ENCODE measurements at places on chromosomes 5 and 9. TPM values are rescaled to one million over a fixed set of nuclear protein-coding genes. Genes with fewer than 3 reads are reported as not detected.

- peaks cover 31% of the 10 kb centered on the region for H3K4me1 ChIP-seq
- H3K36me3 ChIP-seq, result no peaks in the 10 kb centered on the region
These were observed 107.1 kb downstream of the GADD45G start for GRCh38 chr9:89711866-89712265.

DNA sequence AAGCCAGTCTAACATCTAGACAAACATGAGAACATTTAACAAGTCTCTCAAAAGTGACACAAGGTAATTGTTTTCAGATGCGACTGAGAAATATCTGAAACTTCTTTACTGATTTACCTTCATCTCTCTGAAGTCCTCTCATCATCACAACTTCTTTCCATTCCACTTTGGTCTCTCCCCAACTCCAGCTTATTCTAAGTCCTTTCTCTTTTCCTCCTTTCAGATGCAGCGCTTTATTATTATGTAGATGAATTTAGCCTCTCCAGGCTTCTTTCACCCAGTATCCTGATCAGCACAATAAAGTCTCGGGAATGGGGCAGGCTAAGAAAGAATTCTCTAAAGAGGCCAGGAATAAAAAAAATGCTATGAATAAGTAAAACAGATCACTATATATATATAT lies 128.0 kb downstream of the KCTD16 start:
- no peaks in the 10 kb centered on the region for H3K27me3 ChIP-seq
- no peak overlapping the region for H3K27ac ChIP-seq
- no peaks in the 10 kb centered on the region for H3K36me3 ChIP-seq

The CDH9 gene
- total RNA-seq, result not detected

DNA sequence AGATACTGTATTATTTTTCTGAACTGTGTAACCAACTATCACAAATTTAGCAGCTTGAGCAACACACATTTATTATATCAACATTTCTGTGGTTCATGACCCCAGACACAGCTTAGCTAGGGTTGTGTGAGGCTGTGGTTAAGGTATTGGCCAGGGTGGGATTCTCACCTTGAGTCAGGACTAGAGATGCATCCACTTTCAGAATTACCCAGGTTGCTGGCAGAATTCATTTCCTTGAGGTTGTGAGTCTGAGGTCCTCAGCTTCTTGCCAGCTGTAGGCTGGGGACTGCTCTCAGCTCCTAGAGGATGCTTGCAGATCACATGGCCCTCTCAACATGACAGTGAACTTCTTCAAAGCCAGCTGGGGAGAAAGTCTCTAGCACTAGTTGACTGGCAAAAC lies 122.5 kb upstream of the RASGRF2 start:
- no peak overlapping the region for H3K27ac ChIP-seq
- no peak overlapping the region for H3K4me3 ChIP-seq
- H3K27me3 ChIP-seq, result no peaks in the 10 kb centered on the region
- H3K36me3 ChIP-seq, result no peaks in the 10 kb centered on the region

DNA sequence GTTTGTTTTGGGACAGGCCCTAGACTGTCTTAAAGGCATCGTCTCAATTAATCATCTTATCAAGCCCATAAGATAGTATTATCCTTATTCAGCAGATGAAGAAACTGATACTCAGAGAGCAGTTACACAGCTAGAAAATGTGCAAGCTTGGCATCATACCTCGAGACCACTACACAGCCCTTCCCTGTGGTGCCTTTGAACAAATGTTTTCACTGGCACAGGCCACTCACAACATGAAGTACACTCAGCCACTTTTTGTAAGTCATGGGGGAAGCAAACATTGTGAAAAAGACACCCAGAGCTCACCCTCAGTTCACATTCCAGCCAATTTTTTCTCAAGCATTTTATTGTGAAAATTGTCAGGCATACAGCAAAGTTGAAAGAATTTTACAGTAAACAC lies 122.5 kb downstream of the WDR41 start:
- H3K4me3 ChIP-seq, result no peak overlapping the region
- H3K36me3 ChIP-seq, result no peaks in the 10 kb centered on the region
- H3K27me3 ChIP-seq, result no peaks in the 10 kb centered on the region
- DNase-seq, result no peak
- H3K27ac ChIP-seq, result no peak overlapping the region

The RASEF gene
- not detected for total RNA-seq

The INSL4 gene
- not detected for total RNA-seq

DNA sequence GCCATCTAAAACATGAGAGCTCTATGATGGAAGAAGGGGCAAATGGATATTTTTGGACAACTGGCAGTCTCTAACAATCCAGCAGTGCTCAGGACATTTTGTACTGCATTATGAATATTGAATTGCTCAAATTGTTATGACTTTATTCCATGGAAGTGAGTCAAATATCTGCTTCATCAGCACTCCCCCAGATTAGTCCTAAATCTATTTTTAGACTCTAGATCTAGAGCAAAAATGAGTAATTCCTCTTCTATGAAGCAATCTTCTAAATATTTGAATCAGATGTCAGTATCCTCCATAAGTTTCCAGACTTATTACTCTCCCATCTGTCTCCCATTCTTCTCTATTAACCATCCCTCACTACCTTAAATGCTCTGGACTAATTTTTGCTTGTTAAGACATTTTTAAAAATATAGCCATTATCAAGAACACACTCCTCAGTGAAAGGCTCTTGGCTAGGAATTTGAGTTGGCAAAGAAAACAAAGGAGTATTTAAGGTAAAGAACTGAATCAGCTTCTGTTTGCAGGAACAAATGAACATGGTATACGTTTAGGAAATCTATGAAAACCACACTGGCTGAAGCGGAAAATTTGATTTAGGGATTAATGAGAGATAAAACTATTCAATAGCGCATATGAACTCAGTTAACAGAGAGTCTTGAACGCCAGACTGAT lies 300.9 kb downstream of the MCTP1 start:
- no peak for DNase-seq
- H3K4me3 ChIP-seq, result no peak overlapping the region
- no peaks in the 10 kb centered on the region for H3K36me3 ChIP-seq
- H3K27me3 ChIP-seq, result no peaks in the 10 kb centered on the region

The PCDHB7 gene
- not detected for total RNA-seq
